ENCODE measurements at places on chromosomes 6 and 20.

DNA sequence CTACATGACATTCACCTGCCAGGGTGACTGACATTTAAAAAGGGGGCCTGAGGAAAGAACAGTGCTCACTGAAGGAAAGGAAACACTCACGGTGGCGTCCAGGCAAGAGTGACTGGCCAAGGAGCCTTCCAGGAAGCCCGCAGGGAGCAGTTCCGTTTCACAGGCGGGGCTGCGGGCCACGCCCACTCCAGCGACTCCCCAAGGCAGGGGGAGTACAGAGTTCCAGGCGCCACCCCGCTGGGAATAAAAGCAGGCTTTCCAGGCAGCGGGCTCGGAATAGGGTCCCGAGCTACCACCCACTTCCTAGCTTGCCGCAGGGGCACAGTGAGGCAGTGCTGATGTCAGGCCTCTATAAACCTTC is 34.2 kb downstream of the PKIG start:
- DNase-seq: no peak

DNA sequence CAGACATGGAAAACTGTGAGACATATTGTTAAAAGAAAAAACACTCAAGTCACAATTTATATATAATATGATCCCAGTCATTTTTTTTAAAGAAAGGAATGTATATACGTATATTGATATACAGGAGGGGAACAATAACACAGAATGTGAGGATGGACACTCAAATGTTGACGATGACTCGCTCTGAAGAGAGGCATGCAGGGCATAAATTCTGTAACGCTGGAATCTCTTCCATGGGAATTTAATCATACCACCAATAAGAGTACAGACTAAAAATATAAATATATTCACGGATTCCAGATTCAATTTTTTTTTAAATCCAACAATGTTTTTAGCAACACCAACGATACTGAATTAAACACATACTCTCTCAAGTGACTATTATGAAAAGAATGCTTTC is 106.9 kb upstream of the CCDC28A start:
- no peak for DNase-seq

GRCh38 chr6:49806145-49806544 is 19.1 kb upstream of the PGK2 start:
- no peak for DNase-seq

- no peak for DNase-seq
Observed at GRCh38 chr20:51190783-51191180, 167.9 kb upstream of the KCNG1 start.

DNA sequence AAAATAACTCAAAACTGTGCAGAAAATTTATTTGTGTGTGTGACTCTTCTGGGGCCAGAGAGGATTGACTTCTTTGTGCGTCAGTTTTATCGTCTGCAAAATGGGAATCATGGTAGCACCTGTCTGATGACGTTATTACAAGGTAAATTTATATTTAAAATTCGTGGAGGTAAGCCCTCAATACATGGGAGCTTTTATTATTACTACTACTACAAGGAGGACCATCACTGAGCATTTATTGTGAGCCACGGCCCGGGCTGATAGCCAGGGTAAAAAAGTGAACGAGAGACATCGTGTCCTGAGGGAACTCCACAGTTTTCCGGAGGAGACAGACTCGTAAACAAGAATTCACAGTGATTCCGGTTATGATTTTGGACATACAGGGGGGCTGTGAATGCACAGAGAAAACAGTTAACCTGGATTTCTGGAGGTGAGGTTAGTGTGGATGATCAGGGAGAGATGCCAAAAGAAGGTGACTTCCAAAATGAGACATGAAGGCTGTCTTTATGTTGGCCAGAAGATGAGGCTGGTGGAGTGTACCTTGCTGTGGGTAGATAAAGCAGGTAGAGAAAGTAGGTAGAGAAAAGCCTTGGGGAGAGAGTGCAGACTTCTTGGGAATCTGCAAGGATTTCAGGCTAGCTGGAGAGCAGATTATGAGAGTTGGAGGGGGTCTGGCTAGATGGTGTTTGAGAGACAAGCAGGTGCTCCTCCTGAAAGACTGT is 10.6 kb upstream of the SERINC3 start:
- DNase-seq: no peak

DNA sequence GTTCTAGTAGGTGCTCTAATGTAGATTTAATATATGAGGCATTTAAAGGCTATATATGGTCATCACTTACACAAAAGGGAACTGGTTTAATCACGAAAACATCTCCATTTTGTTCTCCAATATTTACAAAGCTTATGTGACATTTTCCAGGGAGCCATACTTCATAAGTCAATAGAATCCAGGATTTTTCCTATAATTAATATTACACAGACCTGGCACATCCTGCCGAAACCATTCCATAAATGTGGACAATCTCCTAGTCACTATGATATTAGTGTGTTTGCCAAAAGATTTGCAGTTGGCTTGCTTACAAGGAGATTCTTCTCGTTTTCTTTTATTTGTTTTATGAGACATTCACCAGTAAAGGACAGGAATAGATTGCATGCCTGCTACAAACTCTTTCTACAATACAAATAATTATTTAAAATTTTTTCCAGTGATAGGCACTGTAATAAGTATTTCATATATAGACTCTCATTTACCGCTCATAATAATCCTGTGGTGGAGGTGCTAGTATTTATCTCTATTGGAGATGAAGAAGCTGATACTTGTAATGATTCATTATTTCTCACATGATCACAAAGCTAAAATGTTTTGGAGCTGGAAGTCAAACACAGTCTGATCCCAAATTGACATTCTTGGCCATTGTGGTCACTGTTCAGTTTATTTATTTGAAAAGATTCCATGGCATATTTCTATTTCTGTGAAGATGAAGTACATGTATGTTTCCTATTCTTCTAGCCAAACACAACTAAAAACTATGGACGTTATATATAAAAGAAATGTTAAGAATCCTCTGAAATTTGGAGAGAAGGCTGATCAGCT is 597.0 kb downstream of the HTR1B start:
- DNase-seq: no peak

DNA sequence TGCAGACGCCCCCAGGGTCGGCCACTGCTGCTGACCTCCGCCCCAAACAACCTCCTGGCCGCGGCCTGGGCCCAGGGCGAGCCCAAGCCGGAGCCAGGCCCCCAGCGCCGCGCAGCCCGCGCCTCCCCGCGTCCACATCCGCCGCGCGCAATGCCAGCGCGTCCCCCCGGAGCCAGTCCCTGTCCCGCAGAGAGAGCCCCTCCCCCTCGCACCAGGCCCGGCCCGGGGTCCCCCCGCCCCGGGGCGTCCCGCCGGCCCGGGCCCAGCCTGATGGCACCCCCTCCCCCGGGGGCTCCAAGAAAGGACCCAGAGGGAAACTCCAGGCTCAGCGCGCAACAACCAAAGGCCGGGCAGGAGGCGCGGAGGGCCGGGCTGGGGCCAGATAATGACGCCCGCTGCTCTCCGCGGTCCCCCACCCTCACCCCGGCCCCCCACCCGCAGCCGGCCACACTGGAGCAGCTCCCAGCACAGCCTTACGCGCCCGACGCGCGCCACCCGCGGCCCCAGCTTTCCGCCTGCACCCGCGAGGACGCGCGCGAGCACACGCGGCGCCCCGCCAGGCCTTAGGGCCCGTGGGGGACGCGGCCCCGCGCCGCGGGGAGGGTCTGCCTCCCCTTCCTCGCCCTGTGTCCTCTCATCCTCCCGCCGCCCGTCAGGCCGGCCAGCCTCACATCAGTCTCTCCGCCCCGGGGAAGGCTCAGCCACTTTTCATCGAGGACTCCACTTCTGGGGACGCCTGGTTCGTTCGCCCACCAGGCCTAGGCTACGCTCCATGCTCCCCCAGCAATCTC is 12.9 kb upstream of the SLC22A7 start:
- DNase-seq: no peak

GRCh38 chr20:34797012-34797995 is 28.1 kb downstream of the NCOA6 start:
- no peak for DNase-seq

DNA sequence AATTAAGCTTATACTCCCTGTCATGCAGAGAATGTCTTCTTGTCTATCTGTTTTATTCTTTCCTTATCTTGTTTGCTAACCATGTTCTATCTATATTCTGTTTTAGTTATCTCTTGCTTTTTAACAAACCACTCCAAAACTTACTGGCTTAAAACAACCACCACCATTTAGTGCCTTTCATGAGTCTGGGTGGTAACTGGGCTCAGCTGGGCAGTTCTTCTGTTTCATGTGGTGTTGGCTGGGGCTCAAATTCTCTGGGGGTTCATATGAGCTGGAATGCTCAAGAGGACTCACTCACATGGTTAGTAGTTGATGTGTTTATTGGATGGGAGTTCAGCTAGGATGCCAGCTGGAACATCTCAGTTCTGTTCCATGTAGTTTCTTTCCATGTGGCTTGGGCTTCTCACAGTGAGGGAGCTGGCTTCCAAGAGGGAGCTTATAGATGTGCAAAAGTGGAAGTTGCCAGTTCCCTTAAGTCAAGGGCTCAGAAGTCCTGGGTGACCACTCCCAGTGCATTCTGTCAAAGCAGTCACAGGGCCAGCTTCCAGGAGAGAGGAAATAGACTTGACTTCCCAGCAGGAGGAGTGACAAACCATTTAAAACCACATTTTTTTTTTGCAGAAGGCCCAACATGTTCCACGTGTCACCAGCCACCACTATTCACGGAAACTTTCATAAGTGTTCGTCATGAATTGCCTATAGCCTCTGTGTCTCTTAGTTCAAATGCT is 70.4 kb downstream of the PLCB4 start:
- no peak for DNase-seq

Measured in NCI-H2029 treated with DMSO at 0.1 percent for 48 hours (cell line).